ENCODE measurements at places on chromosomes 6 and 20.
A peak's percentile ranks its signal among the peaks of the same experiment; 100 is the strongest.

- no peak for DNase-seq
Measured at GRCh38 chr6:84771125-84771755, 6.8 kb upstream of the TBX18 start.

DNA sequence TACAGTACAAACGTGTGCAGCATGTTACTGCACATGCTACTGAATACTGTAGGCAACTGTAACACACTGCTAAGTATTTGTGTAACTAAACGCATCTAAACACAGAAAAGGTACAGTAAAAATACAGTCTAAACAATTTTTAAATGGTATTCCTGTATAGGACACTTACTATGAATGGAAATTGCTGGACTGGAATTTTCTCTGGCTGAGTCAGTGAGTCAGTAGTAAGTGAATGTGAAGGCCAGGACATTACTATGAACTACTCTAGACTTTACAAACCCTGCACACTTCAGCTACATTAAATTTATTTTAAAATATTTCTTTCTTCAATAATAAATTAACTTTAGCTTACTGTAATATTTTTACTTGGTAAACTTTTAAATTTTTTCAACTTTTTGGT lies 225.0 kb upstream of the TENT5A start:
- no peak for DNase-seq

- DNase-seq: no peak
Measured at GRCh38 chr20:24488064-24488799, 18.8 kb downstream of the SYNDIG1 start.

DNA sequence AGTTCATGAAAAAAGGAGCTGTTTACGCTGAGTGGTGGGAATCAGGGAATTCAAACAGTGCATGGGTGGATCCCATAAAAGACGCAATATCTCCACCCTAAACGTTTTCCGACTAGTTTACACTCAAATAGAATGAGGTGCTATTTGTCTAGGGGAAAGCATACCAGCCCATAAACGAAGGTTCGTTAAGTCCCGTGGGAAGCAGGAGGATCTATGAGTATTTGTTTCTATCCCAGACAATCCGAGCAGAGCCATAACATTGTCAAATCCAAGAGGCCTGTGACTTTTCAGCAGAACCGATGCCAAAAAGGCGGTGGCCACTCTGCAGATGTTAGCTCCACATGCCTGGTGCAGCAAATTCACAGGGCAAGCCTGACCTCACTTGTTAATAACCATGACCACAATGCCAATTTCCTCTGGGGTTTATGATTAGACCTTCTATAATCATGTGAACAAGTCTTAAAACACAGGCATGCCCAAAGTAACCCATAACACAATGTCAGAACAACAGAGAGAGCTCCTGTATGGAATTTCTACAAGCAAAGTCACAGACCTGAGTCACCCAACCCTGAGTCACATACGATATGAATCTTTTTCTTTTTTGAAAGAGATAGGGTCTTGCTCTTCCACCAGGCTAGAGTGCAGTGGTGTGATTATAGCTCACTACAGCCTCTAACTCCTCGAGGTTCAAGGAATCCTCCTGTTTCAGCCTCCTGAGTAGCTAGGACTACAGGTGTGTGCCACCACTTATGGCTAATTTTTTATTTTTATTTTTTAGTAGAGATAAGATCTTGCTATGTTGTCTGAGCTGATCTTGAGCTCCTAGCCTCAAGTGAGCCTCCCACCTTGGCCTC lies 123.3 kb downstream of the KIF13A start:
- DNase-seq: no peak

GRCh38 chr6:125537090-125537489 lies 212.3 kb upstream of the HEY2 start:
- no peak for DNase-seq

DNA sequence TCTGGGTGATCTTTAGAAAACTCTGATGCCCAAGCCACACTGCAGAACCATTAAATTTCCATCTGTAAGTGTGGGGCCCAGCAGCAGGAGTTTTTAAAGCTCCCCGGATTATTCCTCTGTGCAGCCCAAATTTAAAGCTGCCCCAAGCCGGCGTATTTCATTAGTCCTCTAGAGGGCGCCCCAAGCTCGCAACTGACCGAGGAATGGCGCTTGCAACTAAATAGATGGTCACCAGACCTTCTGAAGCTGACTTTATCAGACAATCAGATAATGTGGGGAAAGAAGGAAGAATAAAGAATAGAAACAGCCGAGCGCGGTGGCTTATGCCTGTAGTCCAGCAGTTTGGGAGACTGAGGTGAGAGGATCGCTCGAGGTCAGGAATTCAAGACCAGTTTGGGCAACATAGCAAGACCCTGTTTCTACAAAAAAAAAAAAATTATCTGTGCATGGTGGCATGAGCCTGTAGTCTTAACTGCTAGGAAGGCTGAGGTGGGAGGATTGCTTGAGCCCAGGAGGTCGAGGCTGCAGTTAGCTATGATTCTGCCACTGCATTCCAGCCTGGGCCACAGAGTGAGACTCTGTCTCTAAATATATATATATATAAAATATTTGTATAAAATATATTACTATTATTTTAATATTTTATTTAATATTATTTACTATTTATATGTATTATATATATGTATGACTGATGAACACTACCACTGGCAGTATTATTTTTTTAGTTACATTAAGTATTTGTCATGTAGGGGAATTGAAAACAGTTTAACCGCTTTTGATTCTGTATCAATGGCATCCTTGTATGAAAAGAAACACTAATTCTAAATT lies 56.0 kb downstream of the OTOR start:
- DNase-seq: no peak

GRCh38 chr6:100891079-100891478 lies 9.9 kb upstream of the ASCC3 start:
- no peak for DNase-seq

GRCh38 chr6:15551798-15552197 lies 111.0 kb downstream of the DTNBP1 start:
- DNase-seq: no peak

DNA sequence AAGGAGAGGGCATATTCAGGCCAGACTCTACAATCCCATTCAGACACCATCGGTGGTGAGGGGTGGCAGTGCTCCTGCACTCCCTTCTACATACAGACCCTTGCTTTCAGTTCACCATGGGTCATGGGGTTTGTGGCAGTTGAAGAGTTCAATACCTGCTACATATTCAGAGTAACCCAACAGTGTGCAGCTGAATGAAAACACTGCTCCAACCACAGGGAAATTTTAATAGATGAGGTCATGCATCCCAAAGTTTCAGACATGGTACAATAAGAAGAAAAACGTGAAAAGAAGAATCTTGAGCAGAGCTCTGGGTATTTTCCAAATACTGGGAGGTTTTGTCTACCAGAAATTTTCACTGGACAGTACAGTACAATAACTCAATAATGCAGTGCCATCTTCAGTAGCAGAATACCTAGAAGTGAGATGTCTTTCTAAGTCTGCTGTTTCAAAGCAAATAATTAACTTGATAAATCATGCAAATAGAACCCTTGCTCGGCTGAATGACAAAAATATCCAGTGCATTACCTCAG lies 162.1 kb downstream of the PTPRK start:
- no peak for DNase-seq

DNA sequence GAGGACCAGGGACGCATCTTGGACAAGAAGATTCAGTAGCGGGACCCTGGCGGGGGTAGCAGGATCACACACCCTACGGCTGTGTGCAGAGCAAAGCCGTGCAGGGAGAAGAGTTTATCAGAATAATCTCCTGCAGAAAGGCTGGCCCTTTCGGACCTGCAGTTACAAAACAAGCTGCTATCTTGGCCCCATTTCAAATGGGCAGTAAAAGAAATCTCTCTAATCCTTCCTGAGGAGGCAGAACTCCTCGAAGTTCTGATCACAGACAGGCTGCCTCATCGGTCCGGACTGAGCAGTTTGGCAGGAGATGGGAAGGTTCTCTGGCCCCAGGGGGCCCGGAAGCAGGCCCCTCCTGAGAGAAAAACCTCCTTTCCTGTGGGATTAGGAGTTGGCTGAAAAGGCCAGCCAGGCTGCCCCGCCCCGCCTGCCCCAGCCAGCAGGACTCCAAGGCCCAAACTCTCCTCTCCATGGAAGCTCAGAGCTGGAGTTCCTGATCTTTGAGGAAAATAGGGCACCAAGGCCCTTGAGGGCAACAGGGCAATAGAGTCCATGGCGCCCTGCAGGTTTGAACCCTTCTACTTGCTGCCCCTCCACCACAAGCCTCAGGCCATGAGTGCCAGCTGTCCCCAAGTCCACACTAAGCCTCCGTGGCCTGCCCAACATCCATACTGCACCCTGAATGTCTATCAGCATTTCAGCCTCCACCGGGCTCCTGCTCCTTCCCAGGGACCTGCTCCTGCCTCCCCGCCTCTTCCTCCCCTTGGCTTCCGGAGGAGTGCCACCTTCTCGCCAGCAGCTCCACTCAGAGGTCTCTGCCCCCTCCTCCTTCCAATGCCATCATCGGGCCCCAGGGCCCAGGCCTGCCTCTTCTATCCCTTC lies 141.3 kb downstream of the PREX1 start:
- no peak for DNase-seq

- DNase-seq: no peak
Measured at GRCh38 chr6:111605100-111605751, 452 bp downstream of the TRAF3IP2 start.

DNA sequence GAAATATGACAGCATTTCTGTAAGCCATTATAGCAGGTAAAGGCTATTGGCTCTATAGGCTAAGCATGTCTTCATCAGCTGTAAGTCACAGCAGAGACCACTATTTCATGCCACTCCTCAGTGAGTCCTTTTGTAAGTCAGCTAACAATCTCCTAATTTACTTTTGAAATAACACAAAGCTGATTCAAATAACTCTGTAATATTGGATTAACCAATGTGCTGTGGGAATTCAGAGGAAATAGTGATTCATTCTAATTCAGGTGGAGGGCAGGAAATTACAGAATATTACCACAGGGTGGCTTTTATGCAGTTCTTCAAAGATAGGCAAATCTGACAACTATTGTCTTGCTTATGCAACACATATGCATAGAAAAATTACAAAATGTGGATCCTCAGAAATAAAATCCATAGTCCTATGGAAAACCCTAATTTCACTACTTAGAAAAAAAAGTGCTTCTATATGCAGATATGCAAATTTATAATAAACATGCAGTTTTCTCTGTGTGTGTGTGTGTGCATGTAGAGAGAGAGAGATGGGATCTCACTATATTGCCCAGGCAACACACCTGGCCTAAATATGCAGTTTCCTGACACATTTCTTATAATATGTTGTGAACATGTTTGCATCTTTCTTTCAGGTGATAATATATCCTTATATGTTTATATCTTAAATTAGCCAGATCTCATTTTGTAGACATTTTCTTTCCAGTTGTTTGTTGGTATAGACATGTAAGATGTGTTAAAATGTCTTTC lies 4.8 kb upstream of the SMIM28 start:
- no peak for DNase-seq

GRCh38 chr20:36219671-36220220 lies 16.5 kb upstream of the AAR2 start:
- no peak for DNase-seq

DNA sequence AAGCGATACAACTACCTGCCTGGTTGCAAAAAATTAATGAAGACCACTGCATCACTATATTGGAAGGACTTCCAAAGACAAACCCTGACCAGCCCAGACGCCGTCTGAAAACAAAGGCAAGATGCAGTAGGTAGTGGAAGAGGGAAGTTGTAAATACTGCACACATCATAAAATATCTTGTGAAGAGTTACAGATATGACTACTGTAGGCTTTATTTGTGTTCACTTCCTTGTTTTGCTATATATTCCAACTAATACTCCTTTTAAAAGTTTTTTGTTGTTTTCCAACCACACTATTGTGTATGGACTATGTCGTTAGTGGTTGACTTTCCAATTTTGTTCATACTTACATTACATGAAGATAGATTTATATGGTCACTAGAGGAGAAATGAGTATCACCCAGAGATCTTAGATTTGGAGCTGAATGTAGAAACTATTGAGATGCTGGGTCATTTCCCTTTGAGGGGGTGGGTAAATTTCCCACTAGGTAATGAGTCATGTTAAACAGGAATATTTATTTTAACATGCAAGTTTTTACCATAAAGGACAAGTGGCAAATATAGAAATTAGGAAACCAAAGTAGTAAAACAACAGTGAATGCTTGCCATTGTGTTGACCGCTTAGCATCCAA lies 16.6 kb upstream of the TXLNB start:
- DNase-seq: no peak

- DNase-seq: peak; percentile 82
Measured at GRCh38 chr6:109482905-109483734, at the start of gene ZBTB24. ZBTB24 (minus strand) TSS chr6:109483219; CDS start chr6:109482026, 1,193 bp downstream.

DNA sequence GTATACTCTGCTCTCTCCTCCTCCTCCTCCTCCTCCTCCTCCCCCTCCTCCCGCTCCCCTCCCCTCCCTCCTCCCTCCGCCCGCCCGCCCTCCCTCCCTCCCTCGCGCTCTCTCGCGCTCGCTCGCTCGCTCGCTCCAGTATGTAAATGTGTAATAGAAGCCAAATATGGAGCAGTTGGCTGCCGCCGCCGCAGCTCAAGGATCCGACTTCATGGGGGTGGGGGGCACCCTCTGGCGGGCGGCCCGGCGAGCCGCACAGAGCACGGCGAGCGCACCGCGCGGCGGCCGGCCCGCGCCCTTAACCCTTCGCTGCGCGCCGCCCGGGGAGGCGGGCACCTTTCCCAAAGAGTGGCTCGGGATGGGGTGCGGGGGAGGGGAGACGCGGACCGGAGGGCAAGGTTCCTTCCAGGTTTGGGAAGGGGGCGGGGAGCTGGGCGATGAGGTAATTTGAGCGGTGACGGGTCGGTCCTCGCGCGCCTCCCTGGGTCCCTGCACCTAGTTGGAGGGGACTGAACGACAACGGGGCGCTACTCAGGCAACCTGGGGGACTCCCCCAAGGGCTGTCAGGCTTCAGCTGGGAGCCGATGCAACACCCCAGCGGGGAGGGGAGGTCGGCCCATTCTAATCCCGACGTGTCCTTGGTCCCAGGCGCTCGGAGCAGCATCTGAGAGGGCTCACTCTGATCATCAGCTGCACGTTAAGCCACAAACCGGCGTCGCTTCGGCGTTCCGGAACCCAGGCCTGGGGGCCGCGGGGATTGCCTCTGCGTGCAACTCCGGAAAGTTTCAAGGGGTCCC lies 409 bp upstream of the ATXN1 start:
- DNase-seq: peak; percentile 71

GRCh38 chr20:1330075-1330830 lies 1.3 kb upstream of the SDCBP2 start:
- no peak for DNase-seq

- no peak for DNase-seq
Measured at GRCh38 chr20:34201531-34201930, 39.7 kb upstream of the ASIP start.

GRCh38 chr6:134074151-134075055 lies 22.0 kb upstream of the SLC2A12 start:
- DNase-seq: no peak

GRCh38 chr6:159727717-159728445 lies 575 bp downstream of the WTAP start:
- DNase-seq: no peak
